ENCODE measurements at places on chromosomes 5 and 9. TPM values are rescaled to one million over a fixed set of nuclear protein-coding genes. Genes with fewer than 3 reads are reported as not detected.

Gene AGXT2
- not detected for total RNA-seq

Gene RARS1
- 71.7 TPM for total RNA-seq

Gene PHYHD1
- 0.26 TPM for total RNA-seq

Gene LRRC19
- not detected for total RNA-seq

Gene TAS2R1
- not detected for total RNA-seq

Gene PAPPA
- total RNA-seq: under 0.01 TPM

Gene MAMDC2
- total RNA-seq: 0.89 TPM
